ENCODE measurements at places on chromosomes 13 and 19.

DNA sequence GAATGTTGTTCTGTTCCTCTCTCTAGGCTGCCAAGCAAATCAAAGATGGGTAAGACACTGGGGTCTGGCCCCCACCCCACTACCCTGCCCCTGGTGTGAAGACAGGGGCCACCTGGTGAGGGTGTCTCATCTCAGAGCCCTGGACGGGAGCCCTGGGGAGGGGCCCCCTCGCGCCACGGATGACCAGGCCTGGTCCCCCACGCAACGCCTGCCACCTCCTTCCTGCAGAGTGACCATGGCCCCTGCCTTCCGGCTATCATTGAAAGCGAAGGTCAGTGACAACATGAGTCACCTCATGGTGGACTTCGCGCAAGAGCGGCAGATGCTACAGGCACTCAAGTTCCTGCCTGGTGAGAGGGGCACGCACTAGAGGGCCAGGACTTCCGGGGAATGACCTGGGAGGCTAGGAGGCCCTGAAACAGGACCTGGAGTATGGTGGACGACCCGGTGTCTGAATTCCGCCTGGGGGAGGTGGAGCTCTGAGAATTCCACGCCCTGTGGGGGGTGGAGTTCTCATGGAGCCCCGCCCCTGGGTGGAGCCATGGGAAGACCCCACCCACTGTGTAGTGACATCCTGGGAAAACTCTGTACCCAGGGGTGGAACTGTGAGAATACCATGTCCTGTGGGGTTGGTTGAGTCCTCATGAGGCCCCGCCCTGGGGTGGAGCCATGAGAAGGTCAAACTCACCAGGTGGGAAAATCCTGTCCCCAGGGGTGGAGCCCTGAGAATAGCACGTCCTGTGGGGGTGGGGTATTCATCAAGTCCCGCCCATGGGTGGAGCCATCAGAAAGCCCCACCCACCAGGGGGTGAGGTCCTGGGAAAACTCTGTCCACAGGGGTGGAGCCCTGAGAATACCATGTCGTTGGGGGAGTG is 6.1 kb downstream of the FSD1 start:
- no peak for DNase-seq

DNA sequence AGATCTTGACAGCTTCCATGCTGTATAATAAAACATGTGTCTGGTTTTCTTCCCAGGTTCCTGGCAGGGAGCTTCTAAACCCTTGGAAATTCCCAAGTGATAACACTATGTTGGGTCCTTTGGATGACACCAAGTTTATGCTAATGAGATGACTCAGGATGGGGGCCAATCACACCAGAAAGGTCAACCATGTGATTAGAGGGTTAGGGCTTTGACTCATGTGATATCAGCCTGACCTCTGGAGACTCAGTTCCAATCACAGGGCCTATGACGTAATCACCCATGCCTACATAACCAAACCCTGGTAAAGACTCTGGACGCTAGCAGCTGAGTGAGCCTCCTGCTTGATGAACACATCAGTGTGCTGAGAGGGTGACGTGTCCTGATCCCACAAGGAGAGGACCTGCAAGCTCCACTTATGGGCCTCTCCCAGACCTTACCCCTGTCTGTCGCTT is 203.6 kb downstream of the DCLK1 start:
- DNase-seq: peak; percentile 50

DNA sequence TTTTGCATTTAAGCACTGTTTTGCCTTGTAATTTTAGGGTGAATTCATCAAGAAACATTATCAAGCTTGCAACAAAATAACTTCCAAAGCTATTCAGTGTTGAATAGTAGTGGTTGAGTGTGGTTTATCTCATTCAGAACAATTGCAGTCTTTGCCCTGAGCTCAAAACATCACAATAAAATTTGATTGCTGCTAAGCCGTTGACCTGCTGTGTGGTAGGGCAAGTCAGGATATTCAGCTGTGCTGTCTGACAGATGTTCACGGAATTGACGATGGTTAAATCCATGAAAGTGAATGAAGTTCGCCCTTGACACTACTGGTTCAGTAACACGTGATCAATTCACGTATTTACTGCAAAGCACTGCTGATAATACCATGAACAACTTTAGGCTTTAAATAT is 66.9 kb downstream of the GJA3 start:
- DNase-seq: no peak

DNA sequence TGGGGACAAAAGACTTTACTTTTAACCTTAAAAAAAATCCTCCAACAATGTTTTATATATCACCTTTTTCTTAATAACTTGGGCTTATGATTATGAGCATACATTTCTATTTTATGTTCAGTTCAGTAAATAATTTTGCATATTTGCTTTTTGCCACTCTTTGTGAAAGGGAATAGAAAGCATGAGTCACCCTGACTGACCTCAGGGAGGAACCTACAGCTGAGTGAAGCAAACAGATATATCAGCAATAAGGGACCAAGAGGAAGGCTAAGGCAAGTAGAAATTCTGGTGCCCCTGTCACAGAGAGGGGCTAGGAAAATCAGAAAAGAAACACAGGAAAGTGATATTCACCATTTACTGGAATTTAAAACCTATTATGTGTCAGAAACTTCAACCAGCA is 37.2 kb upstream of the SOHLH2 start:
- DNase-seq: peak; percentile 16

DNA sequence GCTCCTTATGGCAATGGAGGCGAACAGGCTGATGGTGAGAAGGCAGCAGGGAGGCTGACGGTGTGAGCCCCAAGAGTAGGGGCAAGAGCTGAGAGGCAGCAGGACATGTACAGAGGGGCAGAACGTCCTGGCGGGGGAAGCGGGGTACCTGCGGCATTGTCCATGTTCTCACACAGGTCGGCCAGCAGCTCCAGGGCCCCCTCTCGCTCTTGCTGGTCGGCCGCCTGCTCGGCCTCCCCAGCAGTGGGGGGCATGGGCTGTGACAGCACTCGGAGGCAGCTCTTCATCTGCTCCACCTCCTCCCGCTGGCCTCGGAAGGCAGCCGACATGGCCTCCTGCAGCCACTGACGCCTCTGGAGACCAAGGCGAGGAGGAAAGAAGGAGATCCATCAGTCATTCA is 2.4 kb downstream of the HSPBP1 start:
- DNase-seq: no peak

DNA sequence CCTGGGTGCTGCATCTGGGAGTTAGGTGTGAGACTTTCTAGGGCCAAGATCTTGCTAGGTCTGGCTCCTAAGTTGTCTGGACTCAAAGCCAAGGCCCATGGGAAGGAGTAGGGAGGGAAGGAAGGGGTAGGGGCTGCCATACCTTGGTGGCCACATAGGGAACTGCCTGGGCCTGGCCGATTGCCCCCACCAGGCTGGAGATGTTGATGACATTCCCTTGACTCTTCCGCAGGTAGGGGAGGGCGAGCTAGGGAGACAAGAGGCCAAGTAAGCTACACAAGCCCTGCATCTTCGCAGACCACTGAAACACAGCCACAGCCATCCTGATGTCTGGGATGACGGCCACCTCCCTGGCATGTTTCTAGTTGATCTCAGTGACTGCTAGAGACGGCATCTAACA is 4.1 kb upstream of the BCAT2 start:
- DNase-seq: no peak

GRCh38 chr19:15935167-15935702 is 906 bp upstream of the CYP4F11 start:
- no peak for DNase-seq

All from fibroblast of skin of back (primary cell).